CD4-positive, alpha-beta T cell treated with Interleukin-12 subunit alpha and Interleukin-12 subunit beta, for 1 hour (primary cell): ENCODE measurements at places on chromosomes 12 and 14.
A peak's percentile ranks its signal among the peaks of the same experiment; 100 is the strongest.

DNA sequence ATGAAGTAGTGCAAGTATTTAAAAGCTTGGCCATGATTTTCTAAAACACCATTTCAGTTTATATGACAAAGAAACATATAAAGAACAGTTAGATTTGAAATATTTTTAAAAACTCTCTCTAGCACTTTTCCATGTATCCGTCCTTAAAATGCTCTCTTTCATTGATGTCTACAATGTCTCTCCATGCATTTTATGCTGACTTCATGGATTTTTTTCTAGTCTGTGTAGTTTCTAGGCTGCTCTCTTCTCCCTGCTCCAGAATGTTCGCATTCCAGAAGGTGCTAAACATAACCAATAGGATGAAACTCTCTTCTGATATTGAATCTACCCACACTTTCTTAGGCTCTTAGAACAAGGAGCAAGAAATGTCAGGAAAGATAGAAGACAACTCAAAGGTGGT is 124.8 kb downstream of the PLCZ1 start:
- DNase-seq, result no peak

GRCh38 chr12:76312315-76312714 is 35.9 kb downstream of the BBS10 start:
- DNase-seq, result no peak

DNA sequence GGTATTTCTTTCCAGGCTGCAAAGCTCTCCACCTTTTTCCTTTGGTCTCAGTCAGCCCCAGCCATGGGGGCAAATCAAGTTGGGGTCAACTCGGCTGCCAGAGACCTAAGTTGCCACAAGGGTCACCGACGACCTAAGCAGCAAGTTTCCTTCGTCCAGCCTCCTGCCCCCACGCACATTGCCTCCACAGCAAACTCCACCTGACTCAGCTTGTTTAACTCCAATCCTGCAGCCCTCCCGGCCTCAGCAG is 767 bp upstream of the KCNMB4 start:
- DNase-seq, result no peak

- peak; percentile 39 for DNase-seq
Observed at GRCh38 chr14:32102152-32102787, 25.2 kb downstream of the ARHGAP5 start.

DNA sequence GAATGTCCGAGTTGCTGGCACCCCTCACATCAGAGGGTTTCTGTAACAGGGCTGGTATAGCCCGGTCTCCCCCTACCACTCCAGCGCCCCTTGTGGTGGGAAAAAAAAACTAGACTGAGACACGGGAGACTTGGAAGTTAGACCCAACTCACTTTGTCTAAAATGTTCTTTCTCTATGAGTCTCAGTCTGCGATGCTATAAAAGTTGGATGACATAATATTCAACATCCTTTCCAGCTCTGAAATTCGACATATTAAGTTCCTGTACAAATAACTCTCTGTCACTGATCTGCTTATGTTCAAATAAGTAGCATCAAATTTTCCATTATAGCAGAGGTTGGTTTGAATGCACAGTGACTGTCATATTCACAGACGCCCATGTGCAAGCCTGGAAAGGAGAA is 25.7 kb upstream of the TC2N start:
- DNase-seq, result no peak

GRCh38 chr14:77593501-77593961 is 22.9 kb downstream of the SPTLC2 start:
- DNase-seq, result peak; percentile 37

DNA sequence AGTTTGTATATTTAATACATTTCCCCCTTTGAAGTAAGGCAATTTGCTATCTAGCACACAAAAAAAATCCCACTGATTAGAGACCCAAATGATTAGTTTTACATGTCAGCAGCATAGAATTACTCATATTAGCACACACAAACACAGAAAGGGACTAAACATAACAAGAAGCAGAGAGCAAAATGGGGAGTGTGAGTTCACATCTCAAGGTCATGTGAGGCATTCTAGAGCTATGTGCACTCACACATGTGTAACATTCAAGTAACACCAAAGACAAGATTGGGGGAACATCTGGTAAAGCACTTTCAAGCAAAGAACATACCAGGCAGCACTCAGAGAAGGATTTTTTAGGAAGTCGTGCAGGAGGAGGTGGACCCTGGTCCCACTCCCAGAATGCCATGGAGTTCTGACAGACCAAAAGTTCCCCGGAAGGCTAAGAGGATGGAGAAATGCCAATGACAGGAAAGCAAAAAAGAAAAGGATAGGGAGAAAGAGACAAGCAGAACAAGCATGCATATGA is 105.8 kb upstream of the SINHCAF start:
- no peak for DNase-seq

- DNase-seq, result no peak
Observed at GRCh38 chr12:119399301-119399700, 64.8 kb downstream of the CCDC60 start.
